ENCODE measurements at places on chromosomes 1 and 21.

DNA sequence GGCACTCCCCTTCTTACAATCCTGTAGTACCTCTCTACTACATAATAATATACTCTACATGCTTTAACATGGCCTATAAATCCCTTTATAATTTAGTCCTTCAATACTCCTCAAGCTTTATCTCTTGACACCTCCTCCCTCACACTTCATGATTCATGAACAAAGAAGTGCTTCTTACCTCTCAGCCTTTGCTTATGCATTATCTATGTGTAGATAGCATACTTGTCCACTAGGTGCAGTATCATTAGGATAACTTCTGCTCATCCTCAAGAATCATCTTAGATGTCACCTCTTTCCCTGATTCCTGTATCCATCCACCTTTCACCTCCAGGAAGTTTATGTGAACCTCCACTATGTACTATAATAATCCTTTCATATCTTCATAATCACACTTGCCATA is 74.4 kb downstream of the COL24A1 start:
- ATAC-seq: no peak

DNA sequence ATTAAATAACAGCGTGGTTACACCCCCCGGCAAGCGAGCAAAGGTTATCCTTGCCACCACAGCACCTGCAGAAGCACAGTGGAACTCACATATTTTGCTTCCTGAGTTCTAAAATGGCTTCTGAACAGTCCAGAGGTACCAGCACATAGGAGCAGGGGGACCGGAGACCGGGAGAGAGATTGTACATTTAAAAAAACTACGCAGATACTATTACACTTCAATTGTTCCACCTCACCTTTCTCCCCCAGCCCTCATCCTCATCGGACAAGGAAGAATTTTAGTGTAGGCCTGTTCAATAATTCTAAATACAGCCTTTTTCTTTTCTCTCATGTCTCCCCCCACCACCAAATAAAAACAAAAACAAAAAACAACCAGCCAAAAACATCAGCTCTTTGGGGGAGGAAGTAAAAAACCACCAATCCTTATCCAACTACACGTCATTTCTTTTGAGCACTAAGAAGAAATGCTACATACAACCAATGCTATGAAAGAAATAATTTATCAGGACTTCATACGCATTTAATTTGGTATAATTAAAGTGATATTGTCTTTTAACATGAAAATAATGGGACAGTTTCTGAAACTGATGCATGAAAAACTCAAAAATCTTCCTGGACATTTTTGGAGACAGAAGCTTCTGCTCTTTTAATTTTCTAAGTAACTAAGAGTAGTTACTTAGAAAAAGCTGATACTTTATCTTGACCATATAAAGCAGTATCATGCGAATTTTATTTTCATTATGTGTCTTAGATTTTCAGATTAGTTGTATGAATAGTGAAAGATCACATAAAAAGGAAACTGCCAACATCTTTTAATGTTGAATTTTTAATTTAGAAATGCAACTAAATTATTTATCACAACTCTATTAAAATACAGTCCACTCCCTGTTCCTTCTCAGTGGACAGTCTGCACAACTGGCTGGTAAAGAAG is 9.1 kb downstream of the CDKN2C start:
- ATAC-seq: no peak

GRCh38 chr21:36099000-36099399 is 29.2 kb downstream of the CBR1 start:
- ATAC-seq: no peak

- ATAC-seq: peak; percentile 47
Observed at GRCh38 chr1:28259934-28260802, 850 bp downstream of the SESN2 start.

- no peak for ATAC-seq
Observed at GRCh38 chr1:237737448-237737847, 153.3 kb downstream of the ZP4 start.

- ATAC-seq: no peak
Observed at GRCh38 chr1:245800901-245801605, 646.3 kb downstream of the KIF26B start.

GRCh38 chr1:76782809-76783208 is 84.5 kb upstream of the ST6GALNAC5 start:
- ATAC-seq: peak; percentile 65

DNA sequence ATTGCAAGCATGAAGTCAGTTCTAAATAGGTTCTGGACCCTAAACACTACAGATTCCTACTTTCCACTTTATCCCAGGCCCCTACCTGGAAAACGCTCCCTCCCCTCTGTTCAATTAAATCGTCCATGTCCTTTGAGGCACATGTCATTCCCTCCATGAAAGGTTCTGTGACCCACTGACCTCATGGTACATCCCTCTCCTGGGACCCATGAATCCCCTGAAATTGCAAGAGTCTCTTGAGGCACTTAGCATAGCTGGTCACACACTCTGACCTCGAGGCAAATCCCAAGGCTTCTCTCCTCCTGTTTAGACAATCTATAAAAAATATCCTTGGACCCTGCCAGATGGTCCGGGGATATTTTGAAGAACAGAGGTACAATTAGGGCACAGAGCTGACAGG is 34.3 kb upstream of the KRTAP19-8 start:
- ATAC-seq: no peak

GRCh38 chr1:31744165-31744888 is 19.8 kb downstream of the ADGRB2 start:
- no peak for ATAC-seq

GRCh38 chr1:86699186-86699585 is 5.2 kb upstream of the SH3GLB1 start:
- ATAC-seq: no peak

DNA sequence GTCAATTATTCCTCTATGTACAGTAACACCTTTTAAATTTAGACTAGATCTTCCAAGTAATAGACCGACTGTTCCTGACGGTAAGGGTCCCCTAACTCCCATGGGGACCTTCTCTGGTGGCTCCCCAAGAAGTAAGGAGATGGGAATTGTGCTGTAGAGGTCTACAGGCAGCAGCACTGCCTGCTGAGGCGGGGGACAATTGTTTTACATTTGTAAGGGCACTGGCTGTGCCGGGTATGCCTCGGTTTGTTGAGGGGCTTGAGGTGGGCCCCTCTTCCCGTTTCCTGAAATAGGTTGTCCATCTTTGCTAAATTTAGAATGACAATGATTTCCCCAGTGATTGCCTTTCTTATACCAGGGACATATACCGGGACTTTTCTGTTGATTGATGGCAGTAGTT is 13.1 kb upstream of the L1TD1 start:
- no peak for ATAC-seq

GRCh38 chr1:185998391-185998790 is 264.2 kb downstream of the HMCN1 start:
- ATAC-seq: no peak

- ATAC-seq: no peak
Observed at GRCh38 chr1:35454176-35454575, 103.0 kb downstream of the KIAA0319L start.

- ATAC-seq: no peak
Observed at GRCh38 chr1:240138867-240139266, 47.2 kb downstream of the FMN2 start.

DNA sequence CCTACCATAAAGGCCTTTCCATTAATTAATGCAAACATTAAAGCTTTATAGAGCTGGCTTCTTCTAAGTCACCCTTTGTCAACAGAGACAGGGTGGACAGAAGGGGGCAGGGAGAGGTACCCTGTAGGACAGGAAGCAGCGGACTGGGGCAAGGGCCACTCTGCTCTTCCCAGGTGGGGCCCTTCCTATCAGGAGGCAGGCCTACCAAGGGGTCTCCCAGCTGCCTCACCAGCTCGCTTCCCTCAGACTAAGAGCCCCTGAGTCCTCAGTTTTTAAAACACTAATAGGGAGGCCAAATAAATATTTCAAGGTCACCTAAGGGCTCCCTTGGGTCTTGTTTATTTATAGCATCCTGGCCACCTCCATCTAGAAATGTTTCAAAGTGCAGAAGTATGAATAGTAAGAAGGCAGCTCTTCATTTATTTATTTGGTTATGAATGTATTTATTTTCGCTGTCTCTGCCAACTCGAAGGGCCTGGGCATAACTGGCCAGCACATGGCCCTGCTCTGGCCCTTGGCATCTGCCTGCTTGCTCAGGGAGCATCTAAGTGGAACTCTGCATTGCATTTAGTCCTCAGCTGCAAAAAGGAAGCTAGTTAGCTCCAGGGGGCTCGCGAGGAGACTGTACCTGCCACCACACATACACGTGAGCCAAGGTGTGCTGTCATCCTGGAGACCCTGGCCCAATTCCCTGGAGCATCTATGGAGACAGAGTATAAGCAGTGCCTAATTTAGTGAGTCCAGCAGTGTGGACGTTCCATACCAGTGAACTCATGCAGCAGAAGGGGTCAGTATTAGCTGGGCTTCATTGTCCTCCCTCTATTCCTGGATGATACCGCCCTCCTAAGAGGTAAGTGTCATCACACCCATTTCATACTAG is 395.1 kb upstream of the VAMP3 start:
- no peak for ATAC-seq

- no peak for ATAC-seq
Observed at GRCh38 chr1:67818725-67819301, 14.5 kb downstream of the GNG12 start.

DNA sequence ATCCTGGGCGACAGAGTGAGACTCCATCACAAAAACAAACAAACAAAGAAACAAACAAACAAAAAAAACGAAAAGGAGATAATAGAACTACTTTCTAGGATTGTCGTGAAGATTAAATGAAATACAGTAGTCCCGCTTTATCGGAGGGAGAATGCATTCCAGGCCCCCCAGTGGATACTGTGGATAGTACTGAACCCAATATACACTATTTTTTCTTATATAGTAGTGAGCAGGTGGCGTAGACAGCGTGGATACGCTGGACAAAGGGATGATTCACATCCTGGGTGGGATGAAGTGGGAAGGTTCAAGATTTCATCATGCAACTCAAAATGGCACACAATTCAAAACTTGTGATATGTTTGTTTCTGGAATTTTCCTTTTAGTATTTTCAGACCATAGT is 8.0 kb downstream of the SLC35F3 start:
- no peak for ATAC-seq

DNA sequence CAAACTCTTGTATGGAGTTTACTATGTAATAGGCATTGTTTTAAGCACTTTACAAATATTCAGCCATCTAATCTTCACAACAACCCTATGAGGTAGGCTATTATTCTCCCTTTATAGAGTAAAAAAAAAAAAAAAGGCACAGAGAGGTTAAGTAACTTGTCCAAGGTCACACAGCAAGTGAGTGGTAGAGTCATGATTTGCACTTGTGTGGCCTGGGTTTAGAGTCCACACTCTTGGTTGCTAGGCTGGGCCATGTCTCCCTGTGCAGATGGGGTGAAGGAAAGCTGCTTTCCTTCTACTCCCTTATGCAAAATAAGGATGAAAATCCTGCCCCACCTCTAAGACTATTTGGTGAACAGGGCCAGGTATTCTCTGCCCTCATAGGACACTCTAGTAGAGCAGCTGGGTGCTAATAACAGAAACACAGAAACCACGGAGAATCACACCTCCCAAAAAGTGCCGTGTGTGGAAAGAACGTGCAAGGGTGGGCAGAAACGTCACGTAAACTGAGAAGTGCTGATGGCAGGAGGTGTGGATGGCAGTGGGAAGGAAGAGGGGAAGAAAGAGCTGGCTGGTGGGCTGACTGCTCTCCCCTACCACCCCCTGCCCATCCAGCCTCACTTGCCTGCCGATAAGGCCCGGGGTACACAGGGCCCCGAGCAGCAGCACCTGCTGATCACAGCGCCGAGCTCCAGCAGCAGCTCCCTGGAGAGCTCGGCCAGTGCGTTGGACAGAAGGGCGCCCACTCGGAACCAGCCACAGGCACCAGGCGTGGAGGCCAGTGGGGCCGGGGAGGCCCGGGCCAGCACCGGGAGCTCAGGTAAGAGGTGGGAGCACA is 28.3 kb upstream of the VPS13D start:
- ATAC-seq: peak; percentile 78

DNA sequence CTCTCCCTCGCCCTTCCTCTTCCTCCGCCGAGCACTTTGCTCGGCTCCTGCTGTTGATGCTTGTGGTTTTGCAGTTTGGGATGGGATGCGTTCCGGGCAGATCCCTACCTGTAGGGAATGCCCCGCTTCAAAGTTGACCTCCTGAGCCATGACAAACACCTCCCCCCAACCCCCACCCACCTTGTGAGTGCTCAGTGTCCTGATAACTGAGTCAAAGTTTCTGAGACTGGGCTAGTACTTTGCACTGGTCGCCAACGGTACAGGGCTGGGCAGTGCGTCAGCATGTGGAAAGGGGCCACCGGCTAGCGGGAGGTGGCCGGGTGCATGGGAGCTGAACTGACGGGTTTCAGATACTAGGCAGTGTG is 771 bp downstream of the RABGAP1L start:
- peak; percentile 7 for ATAC-seq

- ATAC-seq: peak; percentile 89
Observed at GRCh38 chr21:45029298-45029947, 45.0 kb upstream of the ADARB1 start.
